Activated CD8-positive, alpha-beta memory T cell treated with anti-CD3 and anti-CD28 coated beads for 1 hour (primary cell): ENCODE measurements at places on chromosomes 2 and 18.

DNA sequence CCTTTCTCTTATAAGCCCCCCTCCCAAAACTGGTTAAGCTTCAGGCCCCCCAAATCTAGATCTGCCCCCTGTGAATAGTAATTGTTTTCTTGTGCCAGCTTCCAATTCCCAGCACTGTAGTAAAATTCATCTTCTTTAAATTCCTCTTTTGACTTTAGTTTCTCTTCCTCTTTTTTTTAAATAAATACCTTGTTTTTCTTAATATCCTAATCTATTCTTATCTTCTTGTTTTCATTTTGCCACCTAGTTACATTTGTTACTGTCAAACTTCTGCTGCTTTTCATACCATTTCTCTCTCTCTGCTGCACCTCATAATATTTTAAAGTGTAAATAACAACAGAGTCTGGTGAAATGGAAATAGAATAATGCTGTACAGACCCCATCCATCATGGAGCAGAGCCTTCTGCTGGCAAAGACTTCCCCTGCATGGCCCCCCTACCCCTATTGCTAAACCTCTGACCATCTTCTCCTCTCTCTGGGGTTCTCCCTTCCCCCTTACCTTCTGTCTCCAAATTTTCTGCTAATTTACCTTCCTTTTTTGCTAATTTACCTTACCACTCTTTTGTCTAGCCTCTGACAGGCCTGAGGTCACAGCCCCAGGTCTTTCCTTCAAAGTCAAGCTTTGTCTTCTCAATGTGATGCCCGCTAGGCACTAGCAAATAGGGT is 94.9 kb upstream of the PAPOLG start:
- DNase-seq: no peak

GRCh38 chr2:140892436-140892835 is 1238.4 kb downstream of the LRP1B start:
- DNase-seq: no peak

DNA sequence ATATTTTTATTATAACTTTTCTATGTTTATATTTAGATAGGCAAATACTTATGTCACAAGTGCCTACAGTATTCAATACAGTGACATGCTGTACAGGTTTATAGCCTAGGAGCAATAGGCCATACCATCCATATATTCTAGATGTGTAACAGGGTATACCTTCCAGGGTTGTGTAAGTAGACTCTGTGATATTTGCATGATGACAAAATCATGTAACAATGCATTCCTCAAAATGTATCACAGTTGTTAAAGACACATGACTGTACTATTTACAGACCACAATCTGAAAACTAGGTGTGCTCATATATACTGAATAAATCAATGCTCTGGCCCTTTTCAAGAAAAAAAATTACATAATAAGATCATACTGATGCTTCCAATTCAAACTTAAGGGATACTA is 433.2 kb upstream of the RGPD4 start:
- no peak for DNase-seq

- no peak for DNase-seq
These were observed 446.7 kb downstream of the RNF144A start for GRCh38 chr2:7363906-7364305.

GRCh38 chr2:179675435-179675834 is 186.0 kb downstream of the ZNF385B start:
- no peak for DNase-seq

DNA sequence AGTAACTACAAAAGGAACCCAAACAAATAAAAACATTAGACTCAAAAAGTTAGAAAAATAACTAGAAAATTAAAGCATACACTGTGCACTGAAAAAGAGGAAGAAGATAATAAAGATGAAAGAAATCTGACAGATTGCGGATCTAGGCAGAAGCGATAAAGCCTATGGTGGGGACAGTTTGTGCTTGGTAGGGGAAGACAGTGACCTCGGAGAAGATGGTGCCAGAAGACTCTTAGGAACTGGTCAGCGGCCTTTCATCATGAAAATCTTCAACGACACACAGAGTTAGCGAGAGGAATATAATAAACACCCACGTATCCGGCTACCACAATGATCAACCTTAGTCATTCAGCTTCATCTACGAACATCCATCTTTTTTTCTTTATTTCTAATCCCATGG is 180.5 kb downstream of the HDAC4 start:
- DNase-seq: no peak

- no peak for DNase-seq
These were observed 159.0 kb downstream of the BCL11A start for GRCh38 chr2:60394463-60394862.

DNA sequence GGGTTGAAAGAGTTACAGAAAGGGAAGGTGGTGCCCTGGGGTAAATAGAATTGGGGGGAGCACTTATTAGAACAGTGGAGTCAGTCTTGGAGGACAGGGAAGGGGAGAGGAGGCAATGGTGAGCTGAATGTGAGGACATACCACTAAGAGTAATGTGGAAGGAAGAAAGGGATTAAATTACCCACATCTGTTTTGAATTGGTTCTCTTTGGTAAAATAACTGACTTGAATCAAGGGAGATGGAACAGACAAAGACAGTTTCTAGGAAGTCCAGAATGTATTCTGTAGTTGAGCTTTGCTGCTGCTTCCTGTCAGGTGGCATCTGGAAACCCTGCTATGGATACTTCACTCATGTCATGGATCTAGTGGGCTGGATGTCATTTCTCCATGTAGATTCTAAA is 6.7 kb downstream of the SETBP1 start:
- DNase-seq: no peak

GRCh38 chr2:56715683-56716082 is 531.9 kb downstream of the CCDC85A start:
- no peak for DNase-seq

DNA sequence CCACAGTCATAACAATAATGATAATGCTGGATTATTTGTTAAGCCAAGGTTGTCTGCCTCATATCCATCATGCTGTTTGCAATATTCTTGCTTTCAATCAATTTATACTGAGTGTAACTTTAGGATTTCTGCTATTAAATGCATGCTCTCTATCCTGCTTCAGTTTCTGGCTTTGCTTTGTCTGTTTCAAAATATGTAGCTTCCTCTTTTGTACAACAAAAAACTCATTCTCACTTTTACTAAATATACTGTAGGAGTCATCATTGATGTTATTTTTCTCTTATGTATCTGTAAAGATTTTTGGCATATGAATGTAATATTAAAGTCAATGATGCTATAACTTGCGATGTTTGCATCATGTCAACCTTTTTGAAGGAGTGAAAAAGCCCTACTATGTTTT is 149.3 kb downstream of the GPD2 start:
- DNase-seq: no peak

DNA sequence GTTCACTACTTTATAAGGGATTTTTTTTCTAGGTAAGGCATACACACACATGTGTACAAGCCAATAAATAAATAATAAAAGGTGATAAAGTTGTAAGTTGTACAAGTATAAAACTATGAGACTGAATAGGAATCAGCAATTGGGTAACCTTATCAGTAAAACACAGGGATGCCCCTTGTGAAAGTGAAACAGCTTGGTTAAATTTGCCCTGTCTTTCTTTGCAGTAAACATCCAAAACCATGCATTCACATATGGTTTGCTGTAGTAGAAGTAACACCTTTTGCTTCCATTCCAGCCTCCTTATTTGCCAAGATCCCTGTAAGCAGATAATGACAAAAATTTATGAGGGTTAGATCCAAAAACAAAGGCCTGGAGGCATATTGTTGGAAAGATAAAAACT is 44.3 kb upstream of the NEUROD1 start:
- no peak for DNase-seq

- no peak for DNase-seq
These were observed 25.6 kb upstream of the CYRIA start for GRCh38 chr2:16691261-16691660.

DNA sequence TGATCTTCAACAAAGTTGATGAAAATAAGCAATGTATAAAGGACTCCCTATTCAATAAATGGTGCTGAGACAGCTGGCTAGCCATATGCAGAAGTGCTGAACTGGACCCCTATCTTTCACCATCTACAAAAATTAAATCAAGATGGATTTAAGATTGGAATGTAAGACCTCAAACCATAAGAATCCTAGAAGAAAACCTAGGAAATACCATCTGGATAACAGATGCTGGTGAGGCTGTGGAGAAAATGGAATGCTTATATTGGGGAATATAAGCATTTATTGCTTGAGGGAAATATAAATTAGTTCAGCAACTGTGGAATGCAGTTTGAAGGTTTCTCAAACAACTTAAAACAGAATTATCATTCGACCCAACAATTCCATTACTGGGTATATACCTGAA is 89.6 kb downstream of the GCA start:
- no peak for DNase-seq

- DNase-seq: no peak
These were observed 111.8 kb upstream of the CAB39 start for GRCh38 chr2:230600881-230601280.

GRCh38 chr18:59275406-59275949 is 2.2 kb upstream of the RAX start:
- no peak for DNase-seq

DNA sequence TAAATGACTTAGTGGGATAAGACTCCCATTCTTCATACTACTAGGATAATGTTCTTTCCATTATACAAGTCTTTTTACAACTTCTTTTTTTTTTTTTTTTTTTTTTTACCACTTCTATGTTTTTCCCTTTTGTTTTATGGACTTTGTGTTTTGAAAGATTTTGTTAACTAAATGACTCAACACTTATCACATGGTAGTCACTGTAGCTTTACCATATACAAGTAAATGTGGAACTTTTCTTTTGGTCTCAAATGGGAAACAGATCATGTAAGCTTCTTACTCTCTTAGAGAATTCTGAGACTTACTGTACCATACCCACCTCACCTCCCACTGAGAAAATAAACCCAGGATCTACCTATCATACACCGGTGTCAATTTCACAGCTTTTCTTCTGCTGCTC is 590.3 kb upstream of the CDH2 start:
- DNase-seq: no peak

GRCh38 chr2:98795891-98796676 is 65.2 kb upstream of the MGAT4A start:
- no peak for DNase-seq

DNA sequence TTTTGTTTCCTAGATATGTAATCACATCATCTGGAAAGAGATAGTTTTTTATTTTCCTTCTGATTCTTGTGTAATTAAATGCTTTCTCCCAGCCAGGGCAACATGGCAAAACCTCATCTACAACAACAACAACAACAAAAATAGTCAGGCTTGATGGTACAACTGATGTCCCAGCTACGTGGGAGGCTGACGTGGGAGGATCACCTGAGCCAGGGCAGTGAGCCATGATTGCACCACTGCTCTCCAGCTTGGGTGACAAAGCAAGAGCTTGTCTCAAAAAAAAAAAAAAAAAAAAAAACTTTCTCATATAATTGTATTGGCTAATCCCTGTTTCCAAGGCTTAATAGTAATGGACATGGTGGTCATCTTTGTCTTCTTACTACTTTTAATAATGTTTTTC is 26.4 kb upstream of the PGAP1 start:
- no peak for DNase-seq

- no peak for DNase-seq
These were observed 14.6 kb downstream of the TMSB10 start for GRCh38 chr2:84919885-84920580.

- DNase-seq: no peak
These were observed at the start of gene TTL for GRCh38 chr2:112481528-112482233. Gene TTL (plus strand): TSS chr2:112482156. CDS start chr2:112482345, 189 bp downstream.

- no peak for DNase-seq
These were observed 504.3 kb downstream of the SOX11 start for GRCh38 chr2:6196449-6196848.

- DNase-seq: no peak
These were observed 1398.5 kb upstream of the CELF4 start for GRCh38 chr18:38963943-38964660.

DNA sequence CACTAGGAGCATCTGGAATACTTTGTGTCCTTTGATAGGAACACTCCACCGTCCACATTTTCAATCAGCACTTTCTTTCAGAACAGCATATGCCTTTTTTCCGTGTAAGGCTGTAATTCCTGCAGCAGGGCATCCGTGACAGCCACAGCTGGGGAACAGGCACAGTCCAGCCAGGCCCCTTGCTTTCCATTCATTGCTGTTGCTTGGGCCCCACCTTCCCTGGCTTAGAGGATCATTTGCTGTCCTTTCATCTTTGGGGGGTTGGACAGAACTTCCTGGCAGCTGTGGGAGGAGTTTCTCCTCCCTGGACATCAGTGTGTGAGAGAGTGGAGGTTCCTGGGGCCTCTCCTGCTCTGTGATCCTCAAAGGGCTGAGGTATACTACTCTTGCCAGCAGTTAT is 49.7 kb upstream of the ITM2C start:
- no peak for DNase-seq

DNA sequence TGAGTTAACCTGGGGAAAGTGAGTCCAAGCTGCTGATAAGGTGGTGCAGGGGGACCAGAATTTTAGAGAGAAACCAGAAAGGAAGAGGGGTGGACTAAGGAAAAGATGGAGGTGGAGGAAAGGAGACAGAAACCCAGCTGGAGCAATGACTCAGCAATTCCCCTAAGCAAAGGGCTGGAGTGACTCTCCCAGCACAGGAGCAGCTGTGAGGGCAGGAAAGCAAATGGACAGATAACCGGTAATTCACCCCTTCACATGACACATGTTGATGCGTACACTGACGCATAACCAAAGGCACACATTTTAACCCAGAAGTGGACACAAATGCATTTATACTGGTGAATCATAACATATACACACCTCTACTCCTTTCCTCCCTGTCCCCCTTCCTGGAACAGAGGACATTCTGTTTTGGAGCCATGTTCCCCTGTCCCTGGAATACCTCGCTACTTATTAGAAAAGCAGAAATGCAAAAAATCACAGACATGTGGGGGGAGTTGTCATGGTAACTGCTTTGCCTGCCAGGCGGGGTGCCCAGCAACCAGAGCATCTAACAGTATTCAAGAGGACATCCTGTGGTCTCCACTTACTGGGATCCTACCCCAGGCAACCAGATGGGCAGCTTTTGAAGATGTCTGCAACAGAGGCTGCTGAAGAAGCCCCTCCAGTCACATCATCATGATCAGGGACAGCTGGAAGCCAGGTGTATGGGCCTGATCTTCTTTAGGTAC is 4.7 kb downstream of the CDK5R2 start:
- no peak for DNase-seq

DNA sequence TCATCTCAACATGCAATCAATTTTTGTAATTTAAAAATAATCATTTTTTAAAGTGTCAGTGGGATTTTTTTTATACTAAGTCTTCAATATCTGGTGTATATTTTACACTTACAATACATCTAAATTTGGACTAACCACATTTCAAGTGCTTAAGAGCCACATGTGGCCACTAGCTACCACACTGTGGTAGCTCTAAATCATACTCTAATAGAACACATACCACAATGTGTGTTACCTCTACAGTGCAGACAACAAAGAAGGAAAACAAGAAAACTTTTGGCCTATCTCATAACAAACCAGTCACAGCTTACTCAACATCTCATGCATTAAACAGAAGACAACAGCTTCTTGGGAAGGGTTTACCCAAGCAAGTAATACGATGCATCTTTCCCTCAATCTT is 24.5 kb downstream of the PIAS2 start:
- DNase-seq: no peak

- no peak for DNase-seq
These were observed at the start of gene TCF7L1 for GRCh38 chr2:85132834-85133637. Gene TCF7L1 (plus strand): TSS chr2:85133392. CDS start chr2:85133685, 293 bp downstream.
